Lower lobe of right lung (tissue), 2 donors: ENCODE measurements at places on chromosomes 2 and 18. TPM values are rescaled to one million over a fixed set of nuclear protein-coding genes. Genes with fewer than 3 reads are reported as not detected.

PFN4 gene
- total RNA-seq = 1.7 TPM

EVX2 gene
- total RNA-seq = not detected

IL36A gene
- not detected for total RNA-seq

TNFRSF11A gene
- total RNA-seq = 3.9 TPM

SERPINB3 gene
- not detected for total RNA-seq

PTH2R gene
- 0.32 TPM for total RNA-seq

PDCL3 gene
- 16.0 TPM for total RNA-seq

GPR35 gene
- 4.7 TPM for total RNA-seq

KATNAL2 gene
- 3.8 TPM for total RNA-seq

CNTNAP5 gene
- total RNA-seq = not detected

SLC9A2 gene
- total RNA-seq = 0.35 TPM

AKAIN1 gene
- not detected for total RNA-seq

TAF1B gene
- 22.9 TPM for total RNA-seq

INPP5D gene
- 32.0 TPM for total RNA-seq

INHBB gene
- total RNA-seq = 5.2 TPM

LONRF2 gene
- total RNA-seq = 2.1 TPM

MBP gene
- total RNA-seq = 90.6 TPM

ZNG1B gene
- total RNA-seq = 32.0 TPM

CPS1 gene
- 3.0 TPM for total RNA-seq

TRAK2 gene
- total RNA-seq = 66.5 TPM

KCNE4 gene
- total RNA-seq = 1.2 TPM

ZSWIM2 gene
- not detected for total RNA-seq

ZNF514 gene
- total RNA-seq = 19.9 TPM

COL4A4 gene
- total RNA-seq = 24.3 TPM

UGT1A4 gene
- not detected for total RNA-seq

LHCGR gene
- total RNA-seq = 0.30 TPM

DSG4 gene
- total RNA-seq = not detected

ST3GAL5 gene
- total RNA-seq = 72.4 TPM

RESP18 gene
- total RNA-seq = not detected

PLCL1 gene
- total RNA-seq = 6.3 TPM

DPYSL5 gene
- total RNA-seq = not detected

CD207 gene
- total RNA-seq = 3.0 TPM

HOXD8 gene
- 2.3 TPM for total RNA-seq

UGT1A5 gene
- total RNA-seq = 0.27 TPM

KCNS3 gene
- 28.7 TPM for total RNA-seq

CDKL4 gene
- total RNA-seq = 1.7 TPM

EMILIN1 gene
- total RNA-seq = 56.3 TPM

LRRTM1 gene
- not detected for total RNA-seq

C2orf49 gene
- 18.3 TPM for total RNA-seq

SLC16A14 gene
- 2.2 TPM for total RNA-seq

LRATD1 gene
- 8.0 TPM for total RNA-seq

ASB1 gene
- 20.7 TPM for total RNA-seq

ARHGAP15 gene
- total RNA-seq = 18.5 TPM
